T-cell (primary cell): ENCODE measurements at places on chromosomes 11 and 22.

DNA sequence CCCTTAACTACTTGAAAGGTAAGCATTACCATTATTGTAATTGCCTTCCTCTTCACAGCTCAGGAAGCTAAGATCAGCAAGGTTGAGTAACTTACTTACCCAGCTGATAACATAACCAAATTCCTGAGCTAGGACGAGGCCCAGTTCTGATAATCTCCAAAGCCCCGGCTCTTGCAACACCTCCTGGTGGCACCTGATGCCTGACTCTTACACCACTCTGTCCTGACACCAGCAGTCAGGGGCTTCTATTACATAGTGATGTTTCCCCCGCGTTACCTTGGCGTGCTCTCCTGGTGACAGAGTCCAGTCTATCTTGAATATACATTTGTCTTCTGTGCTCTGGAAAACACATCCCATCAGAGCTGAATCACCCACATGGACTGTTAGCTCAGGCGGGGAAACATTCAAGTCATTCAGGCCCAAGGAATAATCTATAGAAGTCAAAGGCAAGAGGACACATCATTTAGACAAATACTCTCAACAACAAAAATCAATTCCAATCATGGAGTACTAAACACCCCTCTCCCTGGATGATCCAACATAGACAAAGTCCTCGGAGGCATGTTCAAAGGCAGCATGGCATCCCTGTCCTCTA, 12.6 kb downstream of the JAML start:
- no peak for DNase-seq

DNA sequence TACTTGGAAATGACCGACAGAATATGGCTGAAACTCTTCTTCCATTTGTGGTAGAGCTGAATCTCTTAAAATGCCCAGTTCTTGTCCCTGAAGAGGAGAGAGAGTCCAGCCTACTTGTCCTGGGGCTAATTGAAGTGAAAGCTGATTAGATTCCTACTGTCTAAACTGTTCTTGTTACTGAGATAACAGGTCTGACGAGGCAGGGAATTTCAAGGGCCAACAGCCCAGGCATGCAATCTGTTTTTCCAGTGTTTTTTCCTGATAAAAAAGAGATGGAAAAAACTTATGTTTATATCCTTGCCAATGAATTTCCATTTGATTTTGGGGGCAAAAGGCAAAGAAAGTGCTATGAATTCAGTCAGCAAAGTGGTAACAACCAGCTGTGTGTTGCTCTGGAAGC, 195.5 kb downstream of the ETS1 start:
- DNase-seq: no peak

DNA sequence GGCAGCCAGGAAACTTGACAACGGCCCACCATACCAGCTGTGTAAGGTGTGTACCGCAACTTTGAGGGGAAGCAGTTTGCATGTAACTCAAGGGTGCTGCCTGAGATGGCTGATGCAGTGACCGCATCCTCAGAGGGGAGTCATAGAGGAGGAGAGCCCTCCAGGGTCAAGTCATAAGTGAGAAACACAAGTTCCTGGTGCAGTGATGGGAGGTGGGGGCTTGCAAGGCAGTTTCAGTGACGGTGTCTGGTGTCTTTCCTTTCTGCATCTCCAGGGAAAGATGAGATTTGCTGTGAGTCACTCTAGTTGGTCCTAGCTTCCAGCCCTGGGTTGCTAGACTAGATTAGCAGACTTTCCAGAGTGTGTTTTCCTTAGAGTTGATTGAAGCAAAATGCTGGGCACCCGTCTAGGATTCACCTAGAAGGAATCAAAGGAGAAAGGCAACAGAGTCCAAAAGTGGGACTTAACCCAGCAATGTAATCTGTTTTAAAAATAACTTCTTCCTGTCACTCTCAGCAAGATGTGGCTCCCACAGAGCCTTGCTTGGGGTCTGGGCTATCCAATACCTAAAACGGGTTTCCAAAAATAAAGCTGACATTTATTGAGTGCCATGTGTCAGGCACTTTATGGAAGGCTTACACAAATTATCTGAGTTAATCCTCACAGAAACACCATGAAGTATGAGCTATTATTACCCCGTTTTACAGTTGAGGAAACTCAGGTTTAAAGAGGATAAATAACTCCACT, 265.4 kb upstream of the PLET1 start:
- DNase-seq: no peak

- DNase-seq: no peak
Observed at GRCh38 chr11:99117603-99118002, 96.9 kb downstream of the CNTN5 start.

- no peak for DNase-seq
Observed at GRCh38 chr22:43390872-43391271, 20.9 kb upstream of the MPPED1 start.

GRCh38 chr11:122743949-122744348, 88.4 kb downstream of the UBASH3B start:
- DNase-seq: peak; percentile 47

DNA sequence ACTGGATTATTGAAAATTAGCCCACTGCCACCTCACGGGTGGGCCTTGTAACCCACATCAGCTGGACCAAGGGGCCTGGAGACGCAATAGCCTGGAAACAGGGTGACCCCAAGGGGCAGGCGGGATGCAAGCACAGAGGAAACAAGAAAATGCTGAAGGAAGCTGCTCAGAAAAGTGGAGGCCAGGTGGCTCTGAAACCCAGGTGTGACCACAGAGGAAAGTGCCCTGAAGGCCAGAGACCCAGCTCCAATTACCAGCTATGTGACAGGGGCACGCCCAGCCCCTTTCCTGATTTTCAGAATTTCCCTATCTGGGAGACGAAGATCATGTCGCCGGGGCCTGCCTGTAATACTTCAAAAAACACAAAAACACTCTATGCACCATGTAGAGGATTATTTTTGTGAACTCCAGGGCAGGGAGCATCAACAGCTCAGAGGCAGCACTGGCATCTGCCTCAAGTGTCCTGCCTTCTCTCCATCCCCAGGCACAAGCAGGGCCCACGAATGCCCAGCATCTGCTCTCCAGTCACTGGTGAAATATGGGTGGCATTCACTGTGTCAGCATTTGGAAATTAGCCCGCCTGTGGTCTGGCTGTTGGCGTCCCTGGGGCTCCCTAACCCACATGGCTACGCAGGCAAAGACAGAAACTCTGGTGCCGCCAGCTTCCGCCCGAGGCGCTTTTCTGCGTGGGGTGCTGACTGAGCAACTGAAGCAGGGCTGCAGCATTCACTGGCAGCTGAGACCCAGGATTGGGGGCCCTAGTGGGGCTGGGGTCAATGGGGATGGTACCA, 6.3 kb downstream of the KCNJ1 start:
- no peak for DNase-seq
